ENCODE measurements at places on chromosomes 4 and X.

DNA sequence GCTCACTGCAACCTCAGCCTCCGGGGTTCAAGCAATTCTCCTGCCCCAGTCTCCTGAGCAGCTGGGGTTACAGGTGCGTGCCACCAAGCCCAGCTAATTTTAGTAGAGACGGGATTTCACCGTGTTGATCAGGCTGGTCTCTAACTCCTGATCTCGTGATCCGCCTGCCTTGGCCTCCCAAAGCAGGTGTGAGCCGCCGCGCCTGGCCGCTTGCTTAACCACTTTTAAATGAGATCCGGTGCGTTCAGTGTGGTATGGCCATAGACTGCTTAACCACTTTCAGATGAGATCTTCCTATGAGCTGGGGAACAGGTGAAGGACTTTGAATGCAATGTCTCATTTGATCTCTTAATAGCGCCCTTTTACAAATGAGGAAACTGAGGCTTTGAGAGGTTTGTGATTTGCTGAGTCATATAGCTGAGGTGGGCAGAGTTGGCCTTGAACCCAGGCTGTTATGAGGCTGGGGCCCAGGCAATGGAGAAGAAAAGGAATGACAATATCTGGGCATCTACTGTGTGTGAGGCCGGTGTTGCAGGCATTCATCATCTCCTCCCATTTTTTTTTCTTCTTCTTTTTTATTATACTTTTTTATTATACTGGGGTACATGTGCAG, 41.9 kb upstream of the NSG1 start:
- DNase-seq: no peak

DNA sequence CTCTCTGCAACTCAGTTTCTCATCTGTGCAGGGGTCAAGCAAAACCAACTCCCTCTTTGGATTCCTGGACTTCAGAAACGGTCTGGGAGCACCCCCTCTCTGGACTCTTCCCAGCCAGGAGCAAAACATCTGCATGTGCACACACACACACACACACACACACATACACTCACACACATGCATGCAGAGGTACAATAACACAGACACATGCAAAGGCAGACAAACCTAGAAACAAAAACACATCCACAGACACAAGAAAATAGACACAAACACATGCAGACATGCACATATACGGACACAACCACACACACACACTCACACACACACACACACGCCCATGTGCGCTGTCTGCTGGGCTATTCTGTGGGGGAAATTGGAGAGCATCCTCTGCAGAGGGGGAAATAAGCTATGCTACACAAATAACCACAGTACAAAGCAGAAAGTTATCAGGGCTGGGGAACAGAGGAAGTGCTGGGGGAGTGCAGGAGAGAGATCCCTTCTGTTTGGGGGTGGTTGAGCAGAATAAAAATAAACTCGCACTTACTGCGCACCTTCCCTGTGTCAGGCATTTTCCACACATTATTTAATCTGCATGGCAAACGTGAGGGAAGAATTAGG, 19.9 kb downstream of the IQSEC2 start:
- no peak for DNase-seq

- DNase-seq: no peak
Measured at GRCh38 chr4:38056011-38056685, 96.0 kb downstream of the PTTG2 start.

DNA sequence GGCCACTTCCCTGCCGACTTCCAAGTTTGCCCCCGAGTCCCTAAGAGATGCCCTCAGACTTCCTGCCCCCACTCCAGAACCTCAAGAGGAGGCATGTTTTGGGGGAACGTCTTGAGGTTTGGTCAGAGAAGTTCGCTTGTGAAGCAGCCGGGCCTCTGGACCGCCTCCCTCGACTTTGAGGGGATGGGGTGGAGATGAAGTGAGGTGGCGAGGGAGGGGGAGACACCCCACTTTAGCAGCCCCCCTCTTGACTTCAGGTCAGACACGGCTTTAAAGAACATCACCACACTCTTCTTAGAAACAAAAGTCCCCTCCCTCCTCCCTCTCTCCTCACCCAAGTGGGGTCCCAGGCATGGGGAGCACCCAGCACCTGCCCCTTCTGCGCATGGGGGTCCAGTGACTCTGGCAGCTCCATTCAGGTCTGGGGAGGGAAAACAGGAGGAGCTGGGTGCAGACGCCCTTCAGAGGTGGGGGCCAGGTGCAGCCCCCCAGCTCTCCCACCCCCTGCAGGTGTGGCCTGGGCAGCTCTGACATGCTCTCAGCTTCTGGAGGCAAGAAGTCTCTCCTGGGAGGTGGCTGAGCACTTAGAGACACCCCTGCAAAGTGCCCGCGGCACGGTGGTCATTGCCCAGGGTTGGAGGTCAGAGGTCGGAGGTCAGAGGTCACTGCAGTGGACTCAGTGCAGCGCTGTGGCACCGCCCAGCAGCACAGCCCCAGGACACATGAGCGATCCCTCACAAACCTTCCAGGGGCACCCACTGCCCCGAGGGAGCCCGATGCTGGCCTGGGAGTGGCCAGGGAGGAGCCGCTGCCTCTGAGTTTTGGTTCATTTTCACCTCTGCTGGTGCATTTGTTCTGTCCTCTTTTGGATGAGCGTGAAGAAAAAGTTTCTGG, 108.8 kb downstream of the CPZ start:
- DNase-seq: no peak

- no peak for DNase-seq
Measured at GRCh38 chr4:145785391-145786008, 105.6 kb downstream of the C4orf51 start.

- DNase-seq: no peak
Measured at GRCh38 chr4:113832803-113833202, 71.3 kb upstream of the CAMK2D start.

- DNase-seq: no peak
Measured at GRCh38 chr4:23956601-23957364, 66.9 kb upstream of the PPARGC1A start.

GRCh38 chr4:1172228-1172851, at the start of gene SPON2:
TSS of gene SPON2 (minus strand) at chr4:1172583.
- no peak for DNase-seq

GRCh38 chr4:18203966-18204365, 182.4 kb upstream of the LCORL start:
- DNase-seq: no peak

DNA sequence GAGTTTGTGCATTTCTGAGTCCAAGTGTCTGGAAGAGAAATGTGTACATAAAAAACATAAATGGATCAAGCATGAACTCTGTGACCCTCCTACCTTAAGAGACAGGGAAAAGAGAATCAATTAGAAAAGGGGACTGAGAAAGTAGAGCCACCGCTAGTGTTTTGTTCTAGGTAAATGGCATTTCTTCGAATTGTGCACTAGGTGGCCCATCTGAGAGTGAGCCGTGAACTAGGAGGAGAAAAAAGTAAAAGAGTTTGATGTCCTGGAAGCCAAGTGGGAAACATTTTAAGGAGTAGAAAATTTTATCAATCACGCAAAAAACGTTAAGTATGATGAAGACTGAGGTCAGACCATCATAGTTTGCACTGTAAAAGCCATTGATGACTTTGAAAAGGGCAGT, 55.1 kb downstream of the NAF1 start:
- no peak for DNase-seq

DNA sequence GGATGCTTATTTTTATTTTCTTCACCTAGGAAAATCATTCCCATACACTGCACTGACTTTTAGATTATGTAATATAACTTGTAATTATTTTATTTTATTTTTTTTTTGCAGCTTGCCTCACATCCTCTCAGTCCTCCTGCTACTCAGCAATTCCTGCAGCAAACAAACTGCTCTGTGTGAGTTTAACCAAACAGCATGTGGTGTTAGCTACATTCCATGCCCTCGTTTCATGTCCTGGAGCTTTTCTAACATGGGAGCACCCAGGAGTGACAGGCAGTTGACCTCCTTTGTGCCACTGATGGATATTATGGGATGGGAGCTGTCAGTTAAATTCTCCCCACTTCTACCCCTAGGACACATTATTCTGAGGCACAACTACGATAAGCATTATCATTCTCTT, 24.8 kb downstream of the CXCL1 start:
- no peak for DNase-seq

DNA sequence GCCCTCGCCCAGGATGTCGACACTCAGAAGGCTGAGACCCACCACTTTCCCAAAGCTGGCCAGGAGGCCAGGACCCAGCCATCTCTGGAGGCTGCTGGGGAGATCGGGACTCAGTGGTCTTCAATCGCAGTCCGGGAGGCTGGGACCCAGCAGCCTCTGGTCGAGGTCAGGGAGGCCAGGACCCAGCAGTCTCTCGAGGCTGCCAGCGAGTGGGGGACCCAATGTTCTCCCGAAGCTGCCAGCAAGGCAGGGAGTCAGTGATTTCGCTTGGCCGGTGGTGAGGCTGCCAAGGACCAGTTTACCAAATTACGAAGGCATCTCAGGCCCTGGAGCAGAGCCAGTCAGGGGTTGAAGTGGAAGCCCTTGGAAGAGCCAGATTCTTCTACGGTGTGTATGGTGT, 181.6 kb downstream of the NAF1 start:
- no peak for DNase-seq

DNA sequence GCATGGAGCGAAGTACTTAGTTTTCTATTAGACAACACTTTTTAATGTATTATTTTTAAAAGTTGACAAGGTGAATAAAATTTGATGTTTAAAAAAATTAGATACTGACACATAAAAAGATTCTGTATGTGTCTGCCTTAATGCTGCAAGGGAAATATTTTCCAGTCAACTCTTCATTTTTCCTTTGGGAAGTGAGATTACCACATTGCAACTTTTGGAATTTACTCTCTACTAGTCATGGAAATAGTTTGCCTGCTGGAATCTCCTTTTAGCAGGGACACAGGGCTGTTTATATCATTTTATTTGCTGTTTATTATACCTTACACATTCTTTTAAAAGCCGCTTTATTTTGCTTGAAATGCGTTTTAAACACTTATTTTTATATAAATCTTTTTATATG, 135.1 kb downstream of the MID1 start:
- DNase-seq: no peak

GRCh38 chrX:109874548-109874947, 128.4 kb upstream of the TMEM164 start:
- no peak for DNase-seq

GRCh38 chr4:7189475-7190277, 2.7 kb upstream of the SORCS2 start:
- no peak for DNase-seq

GRCh38 chr4:153728660-153729059, 31.2 kb downstream of the RNF175 start:
- no peak for DNase-seq

DNA sequence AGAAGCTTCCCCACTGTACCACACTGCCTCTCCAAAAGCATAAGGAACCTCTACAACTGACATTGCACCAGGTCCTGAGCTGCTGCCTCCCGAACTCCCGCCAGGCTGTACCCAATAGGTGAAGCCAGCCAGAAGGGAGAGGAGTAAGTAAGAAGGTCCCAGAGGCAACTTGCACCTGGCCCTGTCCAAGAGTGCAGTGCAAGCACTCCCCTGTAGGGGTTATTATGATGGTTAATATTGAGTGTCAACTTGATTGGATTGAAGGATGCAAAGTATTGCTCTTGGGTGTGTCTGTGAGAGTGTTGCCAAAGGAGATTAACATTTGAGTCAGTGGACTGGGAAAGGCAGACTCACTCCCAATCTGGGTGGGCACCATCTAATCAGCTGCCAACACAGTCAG, 879.3 kb upstream of the SLIT2 start:
- no peak for DNase-seq

GRCh38 chr4:114093221-114093715, 113.8 kb upstream of the ARSJ start:
- DNase-seq: no peak

GRCh38 chr4:82524570-82525152, 37.1 kb downstream of the TMEM150C start:
- no peak for DNase-seq

DNA sequence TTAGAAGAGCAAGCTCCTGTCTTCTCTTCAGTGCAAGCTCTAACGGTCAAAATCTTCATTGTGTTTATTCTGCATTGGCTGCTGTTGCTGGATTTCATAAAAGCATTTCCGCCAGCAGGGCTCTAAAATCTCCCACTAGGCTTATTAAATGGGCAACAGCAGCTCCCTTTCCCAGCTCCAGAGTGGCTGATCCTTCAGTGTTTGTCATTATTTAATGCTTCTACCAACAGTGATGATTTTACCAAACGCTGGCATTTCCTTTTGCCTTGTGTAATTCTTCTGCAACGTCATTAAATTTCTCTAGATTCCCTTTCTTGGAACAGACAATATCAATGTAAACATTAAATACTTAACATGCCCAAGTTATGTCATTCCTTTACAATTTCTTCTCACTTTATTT, 20.1 kb downstream of the SLC7A11 start:
- peak; percentile 17 for DNase-seq

- DNase-seq: no peak
Measured at GRCh38 chrX:53694642-53695041, 8.1 kb upstream of the HUWE1 start.

DNA sequence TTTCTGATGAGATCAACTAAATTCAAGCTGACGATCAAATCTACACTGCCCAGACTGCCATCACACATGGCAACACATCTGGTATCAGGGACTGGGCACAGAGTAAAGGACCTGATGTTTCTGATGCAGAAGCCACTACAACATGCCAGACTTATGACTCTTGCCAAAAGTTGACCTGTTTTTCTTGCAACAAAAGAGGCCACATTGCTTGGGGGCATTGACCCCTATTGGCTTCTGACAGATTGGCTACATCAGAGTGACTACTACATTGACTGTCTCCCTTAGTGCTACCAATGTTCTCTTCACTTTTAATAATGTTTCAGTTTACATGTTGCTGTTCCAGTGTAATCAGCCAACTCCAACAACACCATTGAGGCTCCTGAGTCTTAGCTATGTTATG, 15.3 kb upstream of the SMIM10 start:
- DNase-seq: no peak

GRCh38 chr4:24166501-24166900, 276.7 kb upstream of the PPARGC1A start:
- no peak for DNase-seq

DNA sequence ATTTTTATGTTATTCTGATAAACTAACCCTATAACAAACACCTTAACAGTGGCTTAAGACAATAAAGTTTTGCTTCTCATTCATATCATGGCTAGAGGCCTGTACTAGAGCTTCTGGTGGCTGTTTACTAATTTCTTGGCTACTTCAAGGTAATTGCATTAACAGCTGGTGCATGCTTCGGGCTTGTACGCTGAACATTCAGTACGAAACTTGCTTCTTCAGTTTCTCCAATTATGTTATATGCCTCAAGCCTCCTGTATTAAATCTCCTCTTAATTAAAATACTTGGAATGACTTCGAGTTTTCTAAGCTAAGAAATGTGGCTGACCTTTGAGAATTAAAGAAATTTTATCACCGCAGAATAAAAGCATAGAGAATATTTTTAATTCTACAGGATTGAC, 138.9 kb upstream of the TRAM1L1 start:
- no peak for DNase-seq

- no peak for DNase-seq
Measured at GRCh38 chr4:27000122-27000521, 139.5 kb downstream of the STIM2 start.

DNA sequence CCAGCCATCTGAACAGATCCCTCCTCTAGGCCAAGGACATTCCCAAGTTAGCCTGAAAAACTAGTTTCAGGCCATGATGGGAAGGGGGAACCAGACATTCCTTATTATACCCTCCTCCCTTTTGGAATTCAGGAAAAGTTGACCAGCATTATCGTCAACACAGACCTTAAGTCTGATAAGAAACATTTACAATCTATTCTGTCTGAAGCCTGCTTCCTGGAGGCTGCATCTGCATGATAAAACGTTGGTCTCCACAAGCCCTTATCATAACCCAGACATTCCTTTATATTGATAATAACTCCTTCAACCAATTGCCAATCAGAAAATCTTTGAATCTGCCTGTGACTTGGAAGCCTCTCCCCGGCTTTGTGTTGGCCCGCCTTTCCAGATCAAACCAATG, 44.3 kb downstream of the EFHC2 start:
- no peak for DNase-seq

Data from NCI-H1092 (cell line).